ENCODE measurements at places on chromosomes 4 and X.

DNA sequence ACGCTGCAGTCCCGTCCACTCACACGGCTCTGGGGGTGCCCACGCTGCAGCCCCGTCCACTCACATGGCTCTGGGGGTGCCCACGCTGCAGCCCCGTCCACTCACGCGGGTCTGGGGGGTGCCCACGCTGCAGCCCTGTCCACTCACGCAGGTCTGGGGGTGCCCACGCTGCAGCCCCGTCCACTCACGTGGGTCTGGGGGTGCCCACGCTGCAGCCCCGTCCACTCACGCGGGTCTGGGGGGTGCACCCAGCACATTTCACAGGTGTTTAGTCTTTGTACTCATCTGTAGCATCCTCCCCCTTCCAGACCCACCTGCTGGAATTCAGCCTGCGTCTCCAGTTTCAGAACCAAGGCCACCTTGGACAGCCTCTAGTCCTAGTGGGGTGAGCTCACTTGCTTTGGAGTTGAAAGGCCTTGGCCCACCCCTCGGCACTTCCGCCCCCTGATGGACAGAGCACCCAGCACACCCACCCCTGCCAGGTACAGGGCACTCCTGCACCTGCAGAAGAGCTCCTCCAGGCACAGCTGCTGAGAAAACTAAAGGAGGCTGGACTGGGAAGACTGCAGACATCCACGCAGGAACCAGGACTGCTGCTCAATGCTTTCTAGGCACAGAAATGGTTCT lies 73.0 kb downstream of the ABLIM2 start:
- DNase-seq, result no peak

GRCh38 chr4:99876946-99877345 lies 17.3 kb downstream of the LAMTOR3 start:
- no peak for DNase-seq

GRCh38 chrX:133544115-133544514 lies 128.8 kb upstream of the GPC4 start:
- DNase-seq, result no peak

- no peak for DNase-seq
Observed at GRCh38 chr4:168164915-168165548, 72.7 kb downstream of the ANXA10 start.

DNA sequence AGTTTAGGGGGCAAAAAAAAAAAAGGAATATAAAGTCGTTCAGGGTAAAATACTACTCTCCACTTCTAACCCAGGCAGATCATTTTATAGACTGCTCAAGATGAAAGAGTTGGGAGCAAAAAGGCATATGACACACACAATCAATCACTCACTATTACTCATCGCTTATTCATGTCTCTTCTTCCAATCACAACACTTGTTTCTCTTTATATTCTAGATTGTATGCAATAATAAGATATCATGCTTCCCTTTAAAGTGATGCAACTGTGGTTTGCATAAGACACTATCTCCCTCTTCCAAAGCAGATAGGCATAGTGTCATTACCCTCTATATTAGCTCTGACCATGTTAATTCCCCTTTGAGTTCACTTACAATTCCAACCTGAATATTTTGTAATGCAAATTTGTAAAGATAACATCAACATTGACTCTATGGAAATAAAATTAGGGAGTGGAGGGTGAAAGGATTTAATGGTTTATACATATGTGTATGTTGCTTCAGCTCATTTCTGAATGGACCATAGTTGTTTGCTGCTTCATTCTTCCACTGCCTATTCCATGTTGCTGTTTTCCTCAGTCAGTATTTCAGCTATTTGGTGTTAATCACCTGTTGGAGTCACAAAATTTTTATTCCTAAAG lies 154.9 kb upstream of the EPHA5 start:
- DNase-seq, result no peak

GRCh38 chr4:78732332-78733104 lies 43.6 kb upstream of the BMP2K start:
- DNase-seq, result no peak

DNA sequence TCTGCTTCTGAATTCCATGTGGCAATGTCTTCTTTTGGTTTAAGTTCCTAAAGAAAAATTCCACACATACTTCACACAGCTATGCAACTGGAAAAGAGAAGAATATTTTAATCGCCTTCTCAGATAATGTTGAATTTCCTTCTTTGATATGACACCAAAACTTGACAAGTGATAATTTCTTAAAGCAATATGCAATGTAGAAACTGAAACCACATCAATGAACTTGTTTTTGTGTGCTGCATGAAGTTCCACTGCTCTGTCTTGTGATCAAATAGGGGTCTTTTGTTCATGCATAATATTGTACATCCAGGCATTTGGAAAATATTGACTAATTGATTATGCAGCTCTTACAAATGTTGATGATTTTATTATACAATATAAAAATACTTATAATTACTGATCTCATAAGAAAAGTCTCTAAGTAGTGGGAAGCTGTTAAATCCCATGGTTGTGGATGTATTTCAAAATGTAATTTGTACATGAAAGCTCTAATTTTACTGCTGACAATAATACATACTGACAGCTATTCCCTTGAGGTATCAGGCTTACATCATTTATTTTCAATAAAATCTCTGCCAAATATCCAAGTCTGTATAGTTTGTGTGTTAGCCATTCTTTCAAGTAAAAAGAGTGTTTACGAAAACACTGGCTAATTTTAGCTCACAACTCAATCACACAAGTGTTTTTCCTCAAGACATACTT lies 56.5 kb downstream of the AGA start:
- no peak for DNase-seq

- DNase-seq, result no peak
Observed at GRCh38 chr4:55906989-55907388, 41.8 kb upstream of the CEP135 start.

DNA sequence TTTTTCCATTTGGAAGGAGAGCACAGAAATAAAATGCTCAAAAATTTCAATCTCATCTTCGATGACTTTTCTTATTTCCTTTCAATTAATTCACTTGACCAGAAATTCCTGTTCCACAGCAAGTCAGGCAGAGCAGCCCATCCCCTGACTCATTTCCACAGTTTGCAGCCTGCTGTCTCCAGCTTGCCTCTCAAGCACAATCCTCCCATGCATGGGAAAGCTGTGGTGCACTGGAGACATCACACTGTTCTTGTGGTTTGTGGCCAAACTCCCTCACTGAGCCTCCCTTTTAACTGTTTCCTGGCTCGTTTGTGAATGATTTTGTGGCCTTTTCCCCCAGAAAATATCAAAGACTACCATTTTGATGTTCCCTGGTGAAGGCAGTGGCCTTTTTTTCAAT lies 114.0 kb upstream of the ENPEP start:
- DNase-seq, result no peak

DNA sequence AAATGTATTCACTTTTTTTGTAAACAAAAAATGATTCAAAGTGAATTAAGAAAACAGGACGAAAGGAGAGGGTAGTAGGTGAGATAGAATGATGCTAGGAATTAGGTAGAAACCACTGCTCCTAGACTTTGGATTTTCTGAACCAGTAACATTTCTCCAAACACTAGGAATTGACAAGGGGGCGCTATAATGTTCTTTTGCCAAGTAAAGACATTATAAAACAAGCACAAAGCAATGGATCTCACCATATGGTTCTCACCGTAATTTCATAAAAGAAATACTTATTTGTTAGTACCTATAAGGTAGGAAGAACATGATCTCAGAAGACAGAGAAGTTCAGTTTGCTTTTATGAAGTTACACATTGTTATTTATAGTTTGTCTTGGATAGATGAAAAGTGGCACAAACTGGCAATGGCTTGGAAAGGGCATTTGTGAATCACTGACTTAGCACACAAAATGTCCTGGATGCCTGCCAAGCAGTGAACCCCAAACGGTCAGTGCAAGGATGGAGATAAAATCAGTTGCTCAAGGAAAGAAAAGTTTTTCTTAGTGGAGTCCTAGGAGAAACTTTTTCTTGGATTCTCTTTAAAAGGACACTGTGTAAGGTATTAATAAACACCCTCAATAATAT lies 8.1 kb upstream of the TBC1D1 start:
- DNase-seq, result no peak

- no peak for DNase-seq
Observed at GRCh38 chr4:47213971-47214370, 182.6 kb downstream of the GABRB1 start.

- DNase-seq, result no peak
Observed at GRCh38 chr4:114603497-114603896, 4.9 kb downstream of the UGT8 start.

DNA sequence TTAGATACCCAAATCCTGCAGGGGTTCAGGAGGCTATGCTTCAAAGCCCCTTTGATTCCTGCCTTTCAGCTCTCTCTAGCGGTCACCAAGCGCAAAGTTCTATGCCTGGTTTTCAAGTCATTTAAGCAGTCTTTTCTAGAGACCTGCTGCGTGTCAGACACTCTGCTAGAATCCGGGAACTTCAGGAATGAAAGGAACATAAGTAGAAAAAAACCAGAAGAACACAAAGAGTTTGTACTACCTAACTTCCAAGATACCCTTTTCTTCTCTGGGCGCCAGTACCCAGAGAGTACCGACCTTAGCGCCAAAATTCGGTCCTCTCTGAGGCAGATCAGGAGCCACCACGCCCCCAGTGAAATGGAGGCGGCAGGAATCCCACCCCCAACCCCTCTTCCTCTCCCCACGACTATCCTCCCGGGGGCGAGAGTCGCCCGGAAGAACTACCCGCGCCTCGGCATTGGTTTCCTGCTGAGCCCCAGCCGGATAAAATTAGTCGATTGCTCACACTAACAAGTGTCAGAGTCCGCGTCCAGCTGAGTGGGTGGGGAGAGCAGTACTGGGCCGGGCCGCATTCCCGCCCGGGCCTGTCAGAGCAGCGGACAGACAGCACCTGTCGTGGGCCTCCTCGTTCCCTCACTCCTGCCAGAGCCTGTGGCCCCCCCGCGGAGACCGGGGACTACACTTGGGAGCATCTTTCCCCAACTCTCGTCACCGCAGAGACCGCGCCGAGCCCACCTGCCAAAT lies 78.8 kb downstream of the RLIM start:
- DNase-seq, result peak; percentile 36

All from WERI-Rb-1 (cell line).